ENCODE measurements at places on chromosomes 5 and 9.

GRCh38 chr5:74336297-74336696, 304.2 kb downstream of the ENC1 start:
- DNase-seq = no peak

- DNase-seq = no peak
Measured at GRCh38 chr9:20319241-20319640, 303.1 kb downstream of the MLLT3 start.

DNA sequence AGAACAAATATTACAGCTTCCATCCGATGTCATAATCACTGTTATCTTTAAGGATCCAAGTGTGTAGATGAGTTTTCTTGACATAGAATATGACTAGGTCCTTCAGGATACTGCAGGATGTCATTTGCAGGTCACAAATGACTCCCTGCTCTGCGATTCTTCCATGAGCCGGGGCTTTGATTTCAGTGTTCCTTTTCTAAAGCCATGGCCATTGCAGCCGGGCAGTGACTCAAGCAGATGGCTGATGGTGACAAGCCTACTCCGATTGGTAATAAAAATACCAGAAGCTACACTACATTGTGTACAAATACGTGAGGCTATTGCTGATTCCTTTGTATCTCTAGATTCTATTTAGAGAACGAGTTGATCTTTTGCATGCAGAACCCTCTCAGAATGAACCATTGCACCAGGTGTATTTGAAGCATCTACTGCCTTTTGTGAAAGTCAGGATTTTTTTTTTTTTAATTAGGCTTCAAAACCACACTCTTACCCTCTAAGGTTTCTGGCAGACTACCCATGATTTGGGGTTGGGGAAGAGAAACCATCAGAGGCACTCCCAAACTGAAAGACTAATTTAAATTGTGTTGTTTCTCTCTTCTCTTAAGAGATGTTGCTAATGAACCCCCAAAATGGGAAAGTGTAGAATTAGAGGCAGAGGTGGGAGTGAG, 271.0 kb upstream of the ADRA1B start:
- no peak for DNase-seq

GRCh38 chr5:4108690-4109089, 513.1 kb downstream of the IRX1 start:
- DNase-seq = no peak

DNA sequence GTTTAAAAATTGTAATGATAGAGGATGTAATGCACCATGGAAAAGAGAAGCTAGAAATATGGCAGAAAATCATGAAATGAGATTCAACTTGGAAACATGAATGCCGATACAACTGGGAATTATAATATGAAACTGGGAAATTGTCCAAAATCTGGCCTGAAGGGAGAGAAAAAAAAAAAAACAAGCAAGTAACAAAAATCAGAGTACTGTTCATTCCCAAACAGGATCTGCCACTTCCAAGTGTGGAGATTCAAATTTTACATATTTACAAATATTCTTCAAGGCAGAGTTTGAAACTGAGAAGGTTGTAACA, 56.6 kb upstream of the MOCS2 start:
- DNase-seq = no peak

DNA sequence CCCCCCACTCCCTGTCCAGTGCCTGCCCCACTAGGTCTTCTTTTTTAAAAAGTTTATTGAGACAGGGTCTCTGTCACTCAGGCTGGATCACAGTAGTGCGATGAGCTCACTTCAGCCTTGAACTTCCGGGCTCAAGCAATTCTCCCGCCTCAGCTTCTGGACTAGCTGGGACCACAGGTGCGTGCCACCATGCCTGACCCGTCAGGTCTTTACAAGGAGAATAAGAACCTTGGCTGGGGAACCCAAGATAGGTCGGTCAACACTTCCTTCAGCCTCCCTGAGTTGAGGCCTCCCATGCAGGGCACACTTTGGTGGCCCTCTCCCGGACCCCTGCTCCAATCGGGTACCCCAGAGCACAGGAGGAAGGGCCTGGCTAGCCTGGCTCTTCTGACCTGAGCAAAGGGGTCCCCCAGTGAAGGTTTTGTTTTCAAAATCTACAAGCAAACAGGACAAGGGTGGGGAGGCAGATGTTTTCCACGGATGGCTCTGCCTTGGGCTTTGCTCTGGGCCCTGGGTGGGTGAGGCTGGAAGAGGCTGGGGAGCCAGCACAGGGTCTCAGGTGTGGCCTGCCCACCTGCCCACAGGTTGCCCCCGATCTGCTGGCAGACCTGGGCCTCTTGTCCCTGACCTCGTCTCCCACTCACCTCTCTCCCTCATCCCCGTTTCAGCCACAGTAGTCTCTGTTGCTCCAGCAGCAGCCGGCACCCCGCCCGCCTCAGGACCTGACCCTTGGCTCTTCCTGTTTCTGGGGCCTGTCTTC, 108.7 kb upstream of the PHYKPL start:
- no peak for DNase-seq

DNA sequence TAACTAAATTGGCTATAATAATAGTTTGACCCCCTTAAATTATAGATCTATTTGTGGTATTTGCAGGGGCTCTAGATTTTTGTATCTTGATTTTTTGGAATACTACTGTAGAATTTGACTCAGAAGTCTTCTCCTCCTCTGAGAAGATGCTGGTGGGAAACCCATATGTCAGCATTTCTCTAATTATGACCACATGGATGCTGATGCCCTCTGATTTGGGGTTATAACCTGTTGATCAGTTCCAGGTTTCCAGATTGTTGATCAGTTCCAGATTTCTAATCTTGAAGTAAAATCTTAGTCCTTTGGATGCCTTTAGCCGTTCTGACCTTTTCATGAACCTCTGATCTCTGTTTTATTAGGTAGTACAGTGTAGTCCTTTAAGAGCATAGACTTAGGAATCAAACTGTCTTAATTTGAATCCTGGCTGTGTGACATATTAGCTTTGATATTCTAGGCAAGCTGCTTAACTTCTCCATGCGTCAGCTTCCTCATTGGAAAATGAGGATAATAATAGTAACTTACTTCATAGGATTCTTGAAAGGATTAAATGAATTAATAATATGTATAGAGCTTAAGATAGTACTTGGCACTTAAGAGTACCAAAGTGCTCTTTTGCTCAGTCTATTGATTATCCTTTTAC, 8.1 kb downstream of the FSD1L start:
- DNase-seq = no peak

DNA sequence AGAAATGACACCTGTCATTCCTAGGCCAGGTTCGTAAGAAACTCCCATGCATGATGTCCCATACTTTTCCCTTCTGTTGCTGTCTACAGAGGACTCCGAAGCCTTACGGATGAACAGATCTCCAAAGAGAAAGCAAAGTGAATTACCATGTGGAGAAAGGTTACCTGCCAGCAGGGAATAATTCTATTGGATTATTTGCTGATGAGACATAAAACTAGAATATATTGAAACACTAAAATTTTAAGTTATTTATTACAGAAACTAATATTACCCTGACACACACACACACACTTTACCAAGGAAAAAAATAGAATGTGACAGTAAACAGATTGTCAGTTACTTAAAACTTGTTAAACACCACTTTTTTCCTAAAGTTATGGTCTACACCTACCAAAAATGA, 452.7 kb upstream of the DAB2 start:
- no peak for DNase-seq

DNA sequence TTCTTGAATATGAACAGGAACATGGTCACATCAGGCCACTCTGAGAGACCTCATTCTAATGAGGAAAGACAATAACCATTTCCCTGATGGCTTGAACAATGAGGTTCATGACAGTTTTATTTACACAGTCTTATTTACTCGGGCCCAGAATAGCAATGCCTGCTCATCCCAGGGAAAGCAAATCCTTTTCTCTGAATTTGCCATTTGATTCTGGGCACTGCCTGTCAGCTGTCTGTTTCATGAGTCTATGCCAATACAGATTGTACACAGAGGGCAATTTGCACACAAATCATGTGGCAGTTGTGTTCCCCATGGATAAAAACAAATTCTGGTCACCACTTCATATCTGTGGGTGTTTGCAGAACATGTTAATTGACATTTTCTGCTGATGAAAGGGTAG, 492.5 kb downstream of the ACTL7B start:
- no peak for DNase-seq

- DNase-seq = no peak
Measured at GRCh38 chr9:79591458-79591857, 19.7 kb downstream of the TLE4 start.

DNA sequence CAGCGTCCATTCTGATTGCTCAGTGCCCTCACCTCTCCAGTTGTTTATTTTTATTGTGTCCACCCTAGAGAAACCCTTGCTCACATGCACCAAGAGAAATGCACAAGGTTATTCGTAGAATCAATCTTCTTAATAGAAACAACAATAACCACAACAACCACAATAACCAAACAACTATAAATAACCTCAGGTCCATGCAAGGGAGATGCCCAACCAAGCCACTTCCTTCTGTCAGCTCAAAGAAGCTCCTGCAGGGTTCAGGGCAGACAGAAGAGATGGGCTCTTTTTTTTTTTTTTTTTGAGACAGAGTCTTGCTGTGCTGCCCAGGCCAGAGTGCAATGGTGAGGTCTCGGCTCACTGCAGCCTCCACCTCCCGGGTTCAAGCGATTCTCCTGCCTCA, 14.9 kb upstream of the TCOF1 start:
- DNase-seq = no peak

GRCh38 chr9:130465383-130466096, 20.8 kb downstream of the ASS1 start:
- DNase-seq = no peak

- no peak for DNase-seq
Measured at GRCh38 chr9:133987446-133987788, 4.7 kb downstream of the VAV2 start.

DNA sequence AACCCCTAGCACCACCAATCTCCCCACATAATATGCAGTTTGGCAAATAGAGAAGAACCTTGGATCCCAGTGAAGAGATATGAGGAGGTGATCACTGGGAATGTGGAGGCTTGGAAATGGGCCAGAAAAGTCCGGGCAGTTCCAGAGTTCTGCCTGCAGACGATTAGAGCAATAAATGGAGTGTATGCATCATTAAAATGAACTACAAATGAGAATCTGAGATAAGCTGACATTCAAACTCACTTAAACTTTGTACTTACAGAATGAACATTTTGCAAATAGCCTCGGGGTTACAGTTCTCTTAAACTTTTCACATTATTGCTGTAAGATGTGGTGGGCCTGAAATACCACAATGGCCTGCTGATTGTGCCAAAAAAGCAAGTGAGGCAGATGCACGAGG, 23.0 kb upstream of the LHFPL2 start:
- DNase-seq = no peak

- DNase-seq = no peak
Measured at GRCh38 chr9:116447934-116448333, 239.2 kb upstream of the TRIM32 start.

DNA sequence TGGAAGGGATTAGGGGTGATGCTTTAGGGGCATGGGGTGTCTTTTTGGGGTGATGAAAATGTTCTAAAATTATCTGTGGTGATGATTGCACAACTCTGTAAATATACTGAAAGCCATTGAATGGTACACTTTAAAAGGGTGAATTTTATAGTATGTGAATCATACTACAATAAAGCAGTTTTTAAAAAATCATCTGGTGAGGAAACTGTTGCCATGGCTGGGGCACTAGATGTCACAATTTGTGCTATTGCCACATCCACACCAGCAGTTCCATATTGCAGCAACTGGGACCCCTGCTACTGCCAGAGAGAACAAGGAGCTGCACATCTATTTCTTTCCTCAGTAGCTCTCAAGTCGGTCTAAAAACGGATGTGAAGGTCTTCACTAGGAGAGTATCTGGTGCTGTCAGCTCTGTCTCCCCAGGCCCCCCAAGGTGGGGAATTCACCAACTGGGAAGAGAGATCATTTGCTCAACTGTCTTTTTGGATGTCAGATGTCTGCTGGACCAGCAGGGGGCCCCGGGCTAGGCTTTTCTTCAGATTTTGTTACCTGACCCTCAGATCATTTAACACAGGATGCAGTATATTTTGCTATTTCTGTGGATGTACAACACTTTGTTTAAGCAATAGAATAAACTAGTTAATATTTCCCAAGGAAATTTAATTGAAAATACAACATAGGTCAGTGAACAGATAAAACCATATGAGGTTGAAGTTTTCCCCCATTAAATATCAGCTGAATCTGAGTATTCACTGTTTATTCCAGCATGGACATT, 13.2 kb downstream of the CMYA5 start:
- DNase-seq = no peak

DNA sequence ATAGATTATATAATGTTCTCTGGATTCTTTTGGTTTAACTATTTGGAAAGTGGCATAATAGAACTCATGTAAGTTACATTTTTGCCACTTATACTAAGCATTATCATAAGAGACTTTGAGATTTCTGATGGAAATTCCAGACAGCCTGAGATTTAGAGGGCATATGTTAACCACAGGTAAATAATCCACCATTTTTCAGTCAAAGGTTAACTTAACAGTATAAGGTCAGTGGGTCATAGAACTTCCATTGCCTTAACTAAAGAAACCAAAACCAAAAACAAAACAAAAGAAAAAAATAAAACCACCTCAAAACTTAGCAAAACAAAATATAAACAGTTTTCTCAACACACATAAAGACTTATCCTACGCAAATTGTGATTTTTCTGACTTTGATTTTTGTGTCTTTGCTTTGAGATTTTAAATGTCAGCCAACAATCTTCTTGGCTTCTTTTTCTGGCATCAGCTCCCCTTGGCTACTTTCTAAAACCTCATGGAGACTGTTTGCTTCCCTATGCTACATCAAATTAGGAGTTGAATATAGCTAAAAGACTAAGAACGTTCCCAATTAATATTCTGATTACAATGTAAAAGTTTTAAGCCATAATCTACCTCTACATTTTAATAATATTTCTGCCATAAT, 430.1 kb upstream of the DAB2 start:
- no peak for DNase-seq

DNA sequence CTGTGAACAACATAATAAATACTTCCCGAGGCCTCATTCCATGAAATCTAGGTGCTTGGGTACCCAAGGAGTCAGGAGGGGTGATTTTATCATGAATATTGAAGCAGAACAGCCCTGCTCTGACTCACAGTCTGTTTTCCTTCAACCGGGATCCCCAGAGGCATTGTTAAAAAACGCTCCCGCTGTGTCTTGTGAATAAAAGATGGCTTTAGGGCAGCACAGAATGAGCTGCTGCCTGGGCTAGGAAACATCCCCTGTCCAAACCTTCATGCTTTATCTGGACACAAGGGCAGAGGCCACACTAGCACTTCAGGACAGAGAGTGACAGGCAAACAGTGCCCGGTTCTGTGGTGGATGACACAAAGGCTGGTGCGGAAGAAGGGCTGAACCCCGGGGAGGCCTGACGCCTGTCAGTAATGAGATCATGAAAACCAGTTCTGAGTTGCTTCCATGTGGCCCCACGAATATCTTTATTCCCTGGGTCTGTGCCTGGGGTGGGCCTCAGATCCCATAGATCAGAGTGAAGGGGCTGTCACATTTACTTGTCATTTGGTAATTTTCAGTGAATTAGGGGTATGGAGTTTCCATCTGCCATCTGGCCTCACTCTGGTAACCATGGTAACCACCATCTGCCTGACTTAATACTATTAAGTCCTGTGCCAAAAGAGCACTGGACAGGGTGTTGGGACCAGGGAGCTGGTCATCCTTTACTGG, 2.6 kb downstream of the IGFBPL1 start:
- DNase-seq = no peak

GRCh38 chr5:84327591-84327990, 57.1 kb downstream of the EDIL3 start:
- no peak for DNase-seq

- DNase-seq = no peak
Measured at GRCh38 chr5:173643964-173644363, 27.5 kb upstream of the BOD1 start.

Data from HS-27A (cell line).